ENCODE measurements at places on chromosomes 5 and 9.
A peak's percentile ranks its signal among the peaks of the same experiment; 100 is the strongest.

DNA sequence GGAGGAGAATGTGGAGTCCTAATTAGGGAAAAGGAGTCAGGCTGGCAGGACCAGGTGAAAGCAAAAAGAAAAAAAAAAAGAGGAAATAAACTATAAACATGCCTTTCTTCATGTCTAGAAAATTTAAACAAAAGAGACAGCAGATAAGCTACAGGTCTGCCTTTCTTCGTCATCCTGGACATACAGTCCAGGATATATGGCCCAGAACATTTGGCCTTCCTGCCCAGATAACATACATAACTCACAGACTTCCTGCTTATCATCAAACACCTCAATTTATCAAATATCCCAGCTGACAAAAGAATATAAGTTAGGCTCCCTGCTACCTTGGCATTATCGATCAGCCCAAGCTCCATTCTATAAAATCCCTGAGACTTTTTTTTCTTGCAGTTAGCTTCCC, 11.2 kb downstream of the BTNL8 start:
- no peak for DNase-seq

GRCh38 chr5:68432682-68433081, 217.1 kb downstream of the PIK3R1 start:
- DNase-seq = no peak

DNA sequence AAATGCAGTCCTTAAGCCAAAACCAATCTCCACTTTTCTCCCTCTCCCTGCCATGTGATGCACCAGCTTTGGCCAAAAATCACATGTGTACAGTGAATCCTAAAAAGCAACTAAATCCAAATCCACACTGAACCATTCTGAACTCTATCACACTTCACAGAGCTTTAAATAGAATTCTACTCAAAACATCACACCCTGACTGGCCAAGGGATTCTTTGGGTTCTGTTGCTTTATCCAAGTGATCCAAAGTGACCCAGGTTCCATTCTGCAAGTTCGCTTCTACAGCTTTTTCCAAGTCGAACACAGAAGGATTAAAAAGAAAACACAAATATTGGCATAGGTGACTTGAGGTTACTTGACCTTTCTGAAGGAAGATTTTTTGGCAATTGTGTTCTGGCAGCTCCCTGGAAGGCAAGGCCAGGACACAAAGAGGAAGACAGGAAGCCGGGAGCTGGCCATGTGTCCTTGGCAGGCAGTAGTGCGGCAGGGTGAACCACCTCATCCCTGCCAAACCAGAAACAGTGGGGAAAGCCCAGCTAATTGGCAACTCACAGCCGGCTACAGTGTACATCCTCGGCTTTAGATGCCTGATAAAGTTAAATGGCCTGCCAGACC, 115.0 kb downstream of the NFIB start:
- no peak for DNase-seq

DNA sequence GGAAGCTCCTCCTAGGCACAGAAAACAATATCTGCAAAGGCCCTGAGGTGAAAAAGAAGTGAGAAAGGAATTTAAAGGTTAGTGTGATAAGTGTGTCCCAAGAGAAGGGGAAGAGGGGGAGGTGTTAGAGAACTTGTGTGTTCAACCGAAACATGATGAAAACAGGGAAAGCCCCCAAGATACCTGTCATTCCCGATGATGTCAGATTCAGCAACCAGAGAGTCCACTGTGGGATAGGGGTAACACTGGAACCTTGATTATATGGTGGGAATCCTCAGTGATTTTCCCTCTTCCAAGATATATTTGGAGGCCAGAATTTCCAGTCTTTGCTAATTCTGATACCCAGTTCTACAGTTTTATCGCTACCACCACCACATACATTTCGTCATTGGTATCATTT, 15.5 kb upstream of the BNC2 start:
- no peak for DNase-seq

DNA sequence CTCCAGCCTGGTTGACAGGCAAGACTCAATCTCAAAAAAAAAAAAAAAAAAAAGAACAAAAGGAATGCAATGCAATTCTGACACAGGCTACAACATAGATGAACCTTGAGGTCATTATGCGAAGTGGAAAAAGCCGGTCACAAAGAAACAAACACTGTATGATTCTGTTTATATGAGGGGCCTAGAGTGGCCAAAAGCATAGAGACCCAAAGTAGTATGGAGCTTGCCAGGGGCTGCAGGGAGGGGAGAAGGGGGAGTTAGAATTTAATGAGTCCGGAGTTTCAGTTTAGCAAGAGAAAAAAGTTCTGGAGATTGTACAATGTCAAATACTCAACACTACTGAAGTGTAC, 33.2 kb upstream of the ASS1 start:
- DNase-seq = no peak

- no peak for DNase-seq
Observed at GRCh38 chr9:31597977-31598376, 786.5 kb upstream of the ACO1 start.

DNA sequence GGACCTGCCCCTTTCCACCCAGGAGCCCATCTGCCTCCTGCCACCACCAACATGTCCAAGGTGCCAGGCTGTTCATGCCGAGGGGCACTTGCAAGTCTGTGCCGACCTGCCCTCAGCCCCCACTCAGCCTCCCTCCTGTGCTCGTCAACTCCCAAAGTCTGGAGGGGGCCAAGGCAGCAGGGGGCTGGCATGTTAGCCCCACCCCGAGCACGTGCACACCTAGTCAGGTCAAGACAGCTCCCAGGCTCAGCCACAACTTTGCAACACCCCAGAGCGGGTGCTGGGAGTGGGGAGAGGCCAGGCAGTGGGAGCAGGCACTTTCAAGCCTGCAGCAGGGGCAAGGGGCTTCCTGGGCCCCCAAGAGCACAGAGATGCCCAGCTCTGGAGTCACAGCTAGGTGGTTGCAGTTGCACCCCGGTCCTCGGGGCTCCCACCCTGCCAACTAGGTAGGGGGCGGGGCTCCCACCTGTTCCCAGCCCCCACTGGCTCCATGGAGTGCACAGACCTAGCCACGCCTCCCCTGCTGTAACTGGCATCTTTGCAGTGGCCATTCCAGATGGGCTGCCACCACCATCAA, 272.5 kb downstream of the CETN3 start:
- DNase-seq = no peak

DNA sequence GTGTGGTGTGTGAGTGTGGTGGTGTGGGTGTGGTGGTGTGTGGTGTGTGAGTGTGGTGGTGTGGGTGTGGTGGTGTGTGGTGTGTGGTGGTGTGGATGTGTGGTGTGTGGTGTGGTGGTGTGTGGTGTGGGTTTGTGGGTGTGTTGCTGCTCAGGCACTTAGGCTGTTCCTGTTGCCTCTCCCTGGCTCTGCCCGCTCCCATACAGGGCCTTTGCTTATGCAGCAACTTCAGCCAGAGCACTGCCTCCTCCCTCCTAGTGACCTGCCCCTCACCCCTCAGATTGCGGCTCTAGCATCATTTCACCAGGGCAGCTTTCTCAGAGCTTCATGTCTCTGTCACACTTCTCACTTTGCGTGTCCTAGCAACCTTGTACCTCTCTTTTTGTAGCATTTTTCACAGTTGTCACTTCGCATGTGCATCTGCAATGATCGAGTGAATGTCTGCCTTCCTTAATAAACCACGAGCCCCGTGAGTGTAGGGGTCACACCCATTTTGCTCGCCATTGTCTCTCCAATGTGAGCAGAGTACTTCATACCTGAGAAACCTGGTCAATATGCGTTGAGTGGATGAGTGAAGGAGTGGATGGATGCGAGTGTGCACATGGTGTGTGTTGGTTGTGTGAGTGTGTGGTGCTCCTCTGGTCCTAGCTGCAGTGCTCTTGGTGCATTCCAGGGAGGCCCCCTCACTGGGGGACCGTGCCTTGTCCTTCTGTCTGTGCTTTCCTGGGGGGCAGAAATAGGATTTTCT, 167.9 kb upstream of the PANK3 start:
- no peak for DNase-seq

DNA sequence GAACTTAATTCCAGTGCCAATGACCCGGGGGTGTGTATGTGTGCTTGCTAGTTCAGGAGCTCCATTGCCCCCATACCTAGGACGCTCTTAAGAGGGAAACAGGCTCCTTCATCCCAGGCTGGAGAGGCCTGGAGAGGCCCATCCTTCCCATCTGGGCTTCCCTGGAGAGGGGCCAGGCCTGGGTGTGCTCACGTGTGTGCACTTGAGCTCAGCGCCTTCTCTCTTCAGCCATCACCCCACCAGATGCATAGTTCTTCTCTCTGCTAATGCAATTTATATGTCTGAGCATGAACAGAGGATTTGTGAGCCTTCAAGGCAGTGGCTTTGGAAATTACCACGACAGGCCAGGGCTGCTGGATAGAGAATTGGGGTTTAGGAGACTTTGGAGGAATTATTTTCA, 48.6 kb upstream of the SHB start:
- no peak for DNase-seq

DNA sequence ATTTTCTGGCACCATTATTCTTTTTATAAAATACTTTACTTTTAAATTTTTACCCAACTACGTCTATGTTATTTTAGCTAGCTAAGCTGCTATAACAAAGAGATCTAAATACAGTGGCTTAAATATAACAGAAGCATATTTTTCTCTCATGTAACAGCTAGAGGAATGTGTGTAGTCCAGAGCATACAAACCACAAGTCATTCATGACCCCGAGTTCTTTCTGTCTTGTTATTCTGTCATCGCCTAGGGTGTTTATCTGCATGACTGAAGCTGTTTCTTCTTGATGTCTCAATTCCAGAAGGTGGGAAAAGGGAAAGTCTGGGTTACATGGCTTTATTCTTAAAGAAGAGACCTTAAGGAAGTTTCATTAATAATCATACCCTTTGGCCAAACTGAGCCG, 136.9 kb upstream of the RFX3 start:
- DNase-seq = no peak

DNA sequence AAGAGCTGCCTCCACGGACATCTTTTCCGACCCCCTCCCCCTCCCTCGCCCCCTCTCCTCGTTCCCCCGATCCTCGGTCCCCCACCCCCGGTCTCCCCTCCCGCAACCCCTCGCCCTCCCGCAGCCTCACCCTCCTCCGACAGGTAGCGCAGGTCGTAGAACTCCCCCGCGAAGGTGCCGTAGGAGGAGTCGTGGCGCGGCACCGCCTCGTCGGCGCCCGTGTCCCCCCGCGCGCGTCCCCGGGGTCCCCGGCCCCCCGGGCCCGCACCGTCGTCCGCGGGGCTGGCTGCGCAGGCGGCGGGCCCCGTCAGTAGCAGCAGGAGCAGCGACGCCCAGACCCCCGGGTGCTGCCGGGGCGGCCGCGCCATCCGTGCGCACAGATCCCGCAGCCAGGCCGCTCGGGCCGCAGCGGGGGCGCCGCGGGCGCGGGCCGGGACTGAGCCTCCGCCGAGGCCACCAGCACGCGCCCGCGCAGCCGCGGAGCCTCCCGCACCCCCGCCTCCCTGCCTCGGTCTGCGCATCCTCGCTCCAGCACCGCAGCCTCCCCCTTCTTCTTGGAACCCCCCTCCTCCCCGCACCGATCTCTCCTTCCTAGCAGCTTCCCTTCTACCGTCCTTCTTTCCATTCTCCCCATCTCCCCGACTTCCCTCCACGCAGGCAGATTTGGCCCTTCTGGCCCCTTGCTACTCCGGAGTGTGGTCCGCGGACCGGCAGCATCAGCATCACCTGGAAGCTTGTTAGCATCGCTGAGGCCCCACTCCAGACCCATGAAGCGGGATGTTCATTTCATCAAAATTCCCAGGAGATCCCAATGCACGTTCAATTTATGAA, at the start of gene FRRS1L:
FRRS1L (minus strand) TSS at position 479 of the 831 bp plus-strand sequence; CDS start at position 368, 111 bp downstream.
- DNase-seq = no peak

- DNase-seq = no peak
Observed at GRCh38 chr9:107694390-107694789, 204.8 kb upstream of the KLF4 start.

DNA sequence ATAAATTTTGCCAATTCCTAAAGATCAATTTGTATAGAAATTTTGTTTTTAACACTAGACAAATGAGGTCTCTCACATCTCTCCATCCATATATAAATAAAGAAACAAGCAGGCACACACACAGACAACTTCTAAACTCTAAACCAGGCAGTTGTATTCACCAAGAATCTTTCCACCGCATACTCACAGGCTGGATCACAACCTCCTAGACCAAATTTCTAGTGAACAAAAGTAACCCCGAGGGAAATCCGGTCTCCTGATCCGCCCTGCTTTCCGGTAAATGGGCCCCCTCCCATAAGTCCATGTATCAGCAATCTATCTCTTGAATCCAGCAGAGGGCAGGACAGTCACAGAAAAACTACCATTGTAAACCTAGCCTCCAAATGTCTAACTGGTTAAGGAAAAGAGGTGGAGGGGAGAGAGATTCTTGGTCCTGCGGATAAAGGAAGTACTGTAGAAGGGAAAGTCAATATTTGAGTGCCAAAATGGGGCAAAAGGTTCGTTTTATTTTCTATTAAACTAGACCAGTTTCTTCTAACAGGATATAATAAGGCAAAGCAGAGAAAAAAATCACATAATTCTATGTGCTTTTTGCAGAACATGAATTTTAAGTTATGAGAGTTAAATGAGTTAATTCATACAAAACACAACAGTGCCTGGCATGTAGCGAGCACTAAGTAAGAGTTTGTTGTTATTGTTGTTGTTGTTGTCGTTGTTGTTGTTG, 4.8 kb upstream of the SMU1 start:
- DNase-seq = peak; percentile 44
